GM18507 (cell line): ENCODE measurements at places on chromosomes 12 and 14.

- DNase-seq: peak; percentile 44
Measured at GRCh38 chr14:101961011-101961721, 3.2 kb upstream of the DYNC1H1 start.

- no peak for DNase-seq
Measured at GRCh38 chr12:5442251-5443006, 10.5 kb downstream of the NTF3 start.

GRCh38 chr12:57744194-57744776 lies 554 bp upstream of the TSPAN31 start:
- DNase-seq: no peak

GRCh38 chr14:60512126-60512525 lies 3.2 kb downstream of the SIX6 start:
- no peak for DNase-seq

DNA sequence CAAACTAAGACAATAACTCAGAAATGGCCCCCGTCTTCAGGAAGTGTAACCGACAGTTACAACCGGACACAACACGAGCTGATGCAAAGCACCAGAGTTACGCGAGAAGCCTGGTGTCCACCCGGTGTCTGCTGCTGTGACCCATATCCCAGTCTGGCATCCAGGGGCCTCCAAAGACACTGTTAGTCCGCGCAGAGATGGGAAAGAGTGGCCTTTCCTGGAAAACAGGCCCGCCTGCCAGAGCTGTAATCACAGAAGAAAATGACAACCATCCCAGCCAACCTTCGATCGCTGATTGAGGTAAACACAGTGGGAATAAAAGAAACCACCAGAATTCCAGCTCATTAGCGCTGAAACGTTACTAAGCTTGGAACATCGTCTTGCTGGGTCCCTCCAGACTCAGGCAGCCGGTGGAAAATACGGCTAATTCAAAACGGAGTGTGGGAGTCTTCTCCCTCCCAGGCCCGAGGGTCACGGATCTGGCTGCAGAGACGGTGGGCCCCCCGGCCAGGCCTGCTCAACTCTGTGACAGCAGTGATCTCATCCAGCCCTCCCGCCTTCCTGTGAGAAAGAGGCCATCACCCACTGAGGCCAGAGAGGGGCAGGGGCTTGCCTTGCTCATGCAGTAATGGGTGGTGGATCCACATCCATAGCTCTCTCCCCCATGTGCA lies 273.9 kb upstream of the RTL1 start:
- DNase-seq: no peak

DNA sequence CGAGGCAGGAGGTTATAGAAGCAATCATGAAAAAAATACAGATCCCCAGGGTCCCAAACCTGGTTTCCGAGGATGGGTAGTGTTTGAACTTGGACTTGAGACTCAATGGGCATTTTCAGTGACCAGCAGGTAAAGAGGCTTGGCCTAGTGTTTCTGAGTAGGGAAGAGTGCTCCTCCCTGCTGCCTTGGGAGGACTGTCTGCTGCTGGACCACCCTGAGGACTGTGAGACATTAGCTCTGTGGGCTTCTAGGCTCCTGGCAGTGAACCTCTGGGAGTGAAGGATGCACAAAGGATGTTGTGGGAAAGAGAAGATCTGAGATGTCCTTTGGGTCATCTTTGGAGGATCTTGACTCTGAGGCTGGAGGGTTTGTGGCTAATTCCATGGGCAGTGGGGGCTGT lies 30.5 kb downstream of the ANKRD9 start:
- no peak for DNase-seq

GRCh38 chr14:97977651-97978261 lies 1180.6 kb downstream of the VRK1 start:
- no peak for DNase-seq

- DNase-seq: no peak
Measured at GRCh38 chr12:27534060-27534764, 10.2 kb downstream of the PPFIBP1 start.

GRCh38 chr12:100901266-100901665 lies 106.7 kb downstream of the ANO4 start:
- no peak for DNase-seq

DNA sequence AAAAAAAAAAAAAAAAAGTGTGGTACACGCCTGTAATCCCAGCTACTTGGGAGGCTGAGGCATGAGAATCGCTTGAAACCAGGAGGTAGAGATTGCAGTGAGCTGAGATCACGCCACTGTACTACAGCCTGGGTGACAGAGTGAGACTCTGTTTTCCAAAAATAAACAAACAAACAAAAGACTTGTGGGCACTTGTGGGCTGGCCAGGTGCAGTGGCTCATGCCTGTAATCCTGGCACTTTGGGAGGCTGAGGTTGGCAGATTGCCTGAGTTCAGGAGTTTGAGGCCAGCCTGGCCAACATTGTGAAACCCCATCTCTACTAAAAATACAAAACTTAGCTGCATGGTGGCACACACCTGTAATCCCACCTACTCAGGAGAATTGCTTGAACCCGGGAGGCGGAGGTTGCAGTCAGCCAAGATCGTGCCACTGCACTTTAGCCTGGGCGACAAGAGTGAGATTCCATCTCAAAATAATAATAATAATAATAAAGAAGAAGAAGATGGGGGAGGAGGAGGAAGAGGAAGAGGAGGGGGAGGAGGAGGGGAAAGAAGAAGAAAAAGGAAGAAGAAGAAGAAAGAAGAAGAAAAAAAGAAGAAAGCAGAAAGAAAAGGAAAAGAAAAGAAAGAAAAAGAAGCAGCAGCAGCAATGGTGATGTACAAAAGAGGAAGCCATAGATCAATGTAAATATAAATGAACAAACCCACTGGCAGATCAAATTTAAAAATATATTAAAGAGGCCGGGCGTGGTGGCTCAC lies 27.9 kb upstream of the CCNT1 start:
- DNase-seq: no peak

GRCh38 chr12:76915361-76916169 lies 36.7 kb upstream of the CSRP2 start:
- no peak for DNase-seq

GRCh38 chr14:59200195-59200594 lies 11.7 kb downstream of the DAAM1 start:
- DNase-seq: no peak

- no peak for DNase-seq
Measured at GRCh38 chr14:69270795-69271708, 11.1 kb downstream of the GALNT16 start.

DNA sequence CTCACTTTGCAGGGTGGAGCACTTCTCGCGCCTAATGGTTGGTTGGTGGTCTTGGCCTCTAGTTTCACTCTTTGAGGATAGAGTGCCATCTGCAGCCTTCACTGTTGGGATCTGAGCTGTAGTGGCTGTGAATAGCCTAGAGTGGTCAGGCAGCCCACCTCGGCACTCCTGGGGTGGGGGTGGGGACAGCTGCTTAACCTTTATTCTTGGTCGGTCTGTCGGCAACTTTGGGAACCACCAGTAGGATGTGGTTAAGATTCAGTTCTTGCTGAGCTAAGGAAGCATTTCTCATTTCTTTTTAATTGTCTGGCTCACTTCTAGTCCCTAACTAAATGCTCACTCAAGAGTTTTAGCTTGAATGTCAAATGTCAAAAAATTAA lies 21.1 kb downstream of the TMBIM6 start:
- no peak for DNase-seq

DNA sequence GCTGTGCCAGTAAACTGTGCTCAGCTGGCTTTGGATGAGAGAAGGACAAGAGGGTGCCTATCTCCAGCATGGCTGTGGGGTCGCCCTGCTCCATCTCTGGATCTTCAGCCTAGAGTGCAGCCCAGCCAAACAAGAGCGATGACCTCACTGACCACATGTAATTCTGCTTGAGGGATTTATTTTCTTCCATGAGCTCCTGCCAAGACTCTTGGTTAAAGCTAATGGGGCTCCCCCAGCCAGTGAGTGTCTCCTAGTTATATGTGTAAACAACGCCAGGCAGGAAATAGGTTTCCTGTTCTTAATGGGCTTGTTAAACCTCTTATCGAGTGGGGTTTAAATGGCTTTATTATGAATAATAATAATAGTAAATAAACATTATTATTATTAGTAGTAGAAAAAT lies 397.2 kb downstream of the NRXN3 start:
- no peak for DNase-seq

GRCh38 chr12:47385653-47386052 lies 305.9 kb upstream of the AMIGO2 start:
- DNase-seq: no peak

GRCh38 chr12:109880043-109880931 lies at the start of gene GLTP:
GLTP (minus strand) TSS chr12:109880541; CDS start chr12:109880374, 167 bp downstream.
- DNase-seq: peak; percentile 95

- DNase-seq: no peak
Measured at GRCh38 chr12:9872742-9873141, 3.6 kb upstream of the CLEC2B start.

GRCh38 chr12:109621211-109621694 lies 47.7 kb downstream of the MVK start:
- DNase-seq: no peak

GRCh38 chr12:127310548-127310947 lies 956.4 kb upstream of the TMEM132C start:
- DNase-seq: no peak

DNA sequence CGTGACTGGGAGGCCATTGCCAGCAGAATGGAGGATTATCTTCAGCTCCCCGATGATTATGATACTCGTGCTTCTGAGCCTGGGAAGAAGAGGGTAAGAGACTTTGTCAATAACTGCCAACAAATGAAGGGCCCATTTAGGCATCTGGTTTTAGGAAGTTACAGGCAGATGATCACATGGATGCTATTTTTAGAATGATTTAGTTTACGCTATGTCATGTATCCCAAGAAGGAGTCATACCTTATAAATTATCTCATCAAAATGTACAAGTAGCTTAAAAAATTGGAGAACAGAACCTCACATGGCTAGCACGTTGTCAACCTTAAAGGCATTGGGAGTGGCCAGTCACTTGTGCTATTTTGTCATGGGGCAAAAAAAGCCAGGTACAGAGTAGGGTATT lies 46.7 kb downstream of the PROX2 start:
- no peak for DNase-seq

DNA sequence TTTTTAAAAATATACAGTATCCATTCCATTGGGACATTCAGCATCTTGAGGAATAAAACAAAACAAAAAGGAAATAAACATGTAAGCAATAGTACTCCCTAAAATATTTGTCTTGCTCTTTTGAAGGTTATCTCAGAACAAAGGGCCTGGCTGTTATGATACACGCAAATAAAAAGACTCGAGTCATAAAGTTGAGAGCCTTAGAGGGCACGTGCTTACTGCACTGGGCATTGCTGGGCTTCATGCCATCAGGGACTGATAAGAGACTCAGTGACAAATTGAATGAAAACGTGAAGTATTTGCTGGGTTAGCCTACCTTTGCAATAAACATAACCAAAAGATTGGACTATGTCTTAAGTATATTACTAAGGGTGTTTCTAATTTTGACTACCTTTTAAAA lies 118.9 kb downstream of the SLC35F4 start:
- DNase-seq: no peak

GRCh38 chr14:101875727-101876554 lies 88.4 kb upstream of the DYNC1H1 start:
- no peak for DNase-seq

- no peak for DNase-seq
Measured at GRCh38 chr12:92199819-92200576, 54.4 kb upstream of the BTG1 start.

- no peak for DNase-seq
Measured at GRCh38 chr12:15597125-15597830, 191.9 kb downstream of the EPS8 start.

DNA sequence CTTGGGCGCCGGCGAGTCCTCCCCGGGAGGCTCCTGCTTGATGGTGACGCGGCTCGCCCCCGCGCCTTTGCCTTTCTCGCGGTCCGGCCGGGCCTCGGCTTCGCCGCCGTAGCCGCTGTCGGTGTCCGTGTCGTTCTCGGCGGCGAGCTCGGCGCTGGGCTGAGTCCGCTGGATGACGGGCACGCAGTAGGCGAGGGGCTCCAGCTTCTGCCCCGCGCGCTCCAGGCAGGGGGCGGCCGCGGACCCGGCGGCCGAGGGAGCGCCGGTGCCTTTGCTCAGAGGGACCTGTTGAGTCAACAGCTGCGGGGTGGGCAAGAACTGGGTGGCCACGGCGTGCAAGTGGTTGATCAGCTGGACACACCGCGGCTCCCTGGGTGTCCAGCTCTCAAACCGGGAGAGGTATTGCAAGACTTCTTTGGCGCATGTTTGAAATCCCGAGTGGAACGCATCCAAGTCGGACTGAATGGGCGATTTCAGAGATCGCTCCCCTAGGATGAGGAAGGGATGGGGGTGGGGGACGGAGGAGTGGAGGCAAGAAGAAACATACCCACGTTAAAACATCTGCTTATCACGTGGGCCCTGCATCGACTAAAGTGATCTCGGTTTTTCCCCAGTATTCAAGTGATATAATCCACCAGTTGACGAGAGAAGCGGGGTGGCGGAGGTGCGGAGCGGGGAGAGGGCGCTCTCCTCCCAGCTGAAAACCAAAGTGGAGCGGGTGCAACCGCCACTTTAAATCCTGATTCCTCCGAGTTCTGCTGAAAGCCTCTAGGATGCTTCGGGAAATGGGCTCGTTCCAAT lies 2.0 kb downstream of the BHLHE41 start:
- no peak for DNase-seq

DNA sequence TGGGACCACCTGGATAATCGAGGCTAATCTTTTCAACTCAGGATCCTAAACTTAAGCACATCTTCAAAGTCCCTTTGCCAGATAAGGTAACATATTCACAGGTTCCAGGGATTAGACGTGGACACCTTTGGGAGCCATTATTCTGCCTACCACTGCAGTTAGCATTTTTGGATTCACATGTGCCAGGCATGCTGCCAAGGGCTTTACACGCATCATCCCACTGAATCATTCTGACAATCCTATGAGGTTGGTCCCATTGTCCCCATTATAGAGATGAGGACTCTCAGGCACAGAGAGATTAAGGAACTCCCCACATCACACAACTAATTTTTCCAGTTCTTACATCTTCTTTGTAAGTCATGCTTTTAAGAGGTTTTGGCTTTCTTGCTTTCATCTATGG lies 34.5 kb downstream of the RTN1 start:
- DNase-seq: no peak

DNA sequence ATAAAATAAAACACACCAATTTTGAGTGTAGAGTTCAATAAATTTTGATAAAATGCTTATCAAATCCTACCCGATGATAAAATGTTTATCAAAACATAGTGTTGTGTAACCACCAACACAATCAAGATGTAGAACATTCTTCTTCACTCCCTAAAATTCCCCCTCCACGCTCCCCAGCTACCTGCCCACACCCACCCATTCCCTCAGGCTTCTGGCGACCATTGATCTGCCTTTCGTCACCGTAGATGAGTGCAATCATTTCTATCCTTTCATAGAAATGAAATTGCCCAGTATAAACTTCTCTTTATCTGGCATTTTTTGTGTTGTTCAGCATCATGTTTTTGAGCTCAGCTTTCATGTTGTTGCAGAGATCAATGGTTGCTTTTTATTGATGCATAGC lies 90.7 kb upstream of the TBX3 start:
- no peak for DNase-seq
